ENCODE measurements at places on chromosomes 4 and X.

GRCh38 chr4:60656171-60656570 lies 544.0 kb upstream of the ADGRL3 start:
- no peak for DNase-seq

DNA sequence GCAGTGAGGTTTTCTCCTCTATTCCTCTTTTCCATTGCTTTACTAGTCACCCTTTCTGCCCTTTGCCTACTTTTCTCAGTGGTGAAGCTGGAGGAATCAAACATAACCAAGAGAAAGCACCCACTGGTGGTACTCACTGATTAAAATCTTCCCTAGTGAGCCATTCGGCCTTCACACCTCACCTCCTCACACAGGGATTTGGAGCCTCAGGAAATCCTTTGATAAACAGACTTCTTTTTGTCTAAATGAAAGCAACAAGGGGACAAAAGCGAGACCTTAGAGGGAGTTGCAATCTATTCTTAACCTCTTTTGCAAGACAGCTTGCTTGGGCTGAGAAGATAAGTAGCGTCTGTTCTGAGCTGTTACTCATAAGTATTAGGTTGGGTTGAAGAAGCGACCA lies 572.6 kb downstream of the ZNF674 start:
- no peak for DNase-seq

DNA sequence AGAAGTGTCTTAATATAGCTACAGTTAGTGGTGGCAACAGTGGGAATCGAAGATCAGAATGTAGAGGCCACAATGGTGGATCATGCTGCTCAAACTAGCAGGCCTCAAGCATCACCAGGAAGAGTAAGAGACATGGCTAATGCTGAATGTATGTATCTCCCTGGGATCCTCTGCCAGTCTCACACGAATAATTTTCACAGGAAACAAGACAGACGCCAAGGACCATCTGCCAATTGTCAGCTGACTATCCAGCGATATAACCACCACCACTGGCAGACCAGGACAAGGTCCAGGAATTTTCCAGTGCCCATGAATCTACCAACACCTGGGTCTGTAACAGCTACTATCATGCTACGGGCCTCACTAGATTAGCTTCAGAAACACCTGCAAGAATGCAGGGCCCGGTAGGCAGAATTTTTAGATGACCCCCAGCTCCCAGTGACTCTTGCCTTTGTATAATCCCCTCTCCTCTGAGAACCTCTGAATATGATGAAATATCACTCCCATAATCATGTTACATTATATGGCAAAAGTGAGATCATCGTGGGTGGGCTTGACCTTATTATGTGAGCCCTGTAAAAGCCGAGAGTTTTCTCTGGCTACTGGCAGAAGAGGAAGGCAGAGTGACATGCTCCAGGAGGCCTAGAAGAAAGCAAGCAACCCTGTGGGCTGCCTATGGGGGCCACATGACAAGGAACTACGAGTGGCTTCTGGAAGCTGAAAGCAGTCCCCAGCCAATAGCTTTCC lies 429.8 kb downstream of the BCOR start:
- DNase-seq, result no peak

GRCh38 chr4:86557526-86557925 lies 36.6 kb upstream of the PTPN13 start:
- DNase-seq, result no peak

GRCh38 chr4:188941524-188942119 lies 802.4 kb downstream of the TRIML1 start:
- DNase-seq, result no peak

Measured in hippocampal formation (tissue), 2 donors.